Stimulated activated CD4-positive, alpha-beta T cell treated with anti-CD3 and anti-CD28 coated beads, Interleukin-1b, Interleukin-23, amount 100 ng/mL, for 1 hour (primary cell): ENCODE measurements at places on chromosomes 11 and 22.

DNA sequence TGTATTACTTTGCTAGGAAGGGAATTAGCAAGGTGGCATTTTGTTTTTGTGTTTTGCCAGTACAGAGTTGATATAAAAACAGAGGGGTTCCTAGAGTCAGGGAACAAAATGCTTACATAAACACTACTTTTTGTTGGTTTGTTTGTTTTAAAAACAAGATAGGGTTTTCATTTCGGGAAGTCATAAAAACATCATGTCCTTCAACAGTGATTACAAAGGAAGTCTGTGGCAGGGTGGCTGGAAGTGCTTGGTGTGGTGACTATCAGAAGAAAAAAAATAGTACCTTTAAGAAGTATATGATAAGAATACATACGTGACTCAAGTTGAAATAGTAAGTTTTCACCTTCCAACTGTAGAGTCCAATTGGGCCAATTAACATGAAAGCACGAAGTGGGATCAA is 1.2 kb upstream of the IL18 start:
- DNase-seq, result no peak

DNA sequence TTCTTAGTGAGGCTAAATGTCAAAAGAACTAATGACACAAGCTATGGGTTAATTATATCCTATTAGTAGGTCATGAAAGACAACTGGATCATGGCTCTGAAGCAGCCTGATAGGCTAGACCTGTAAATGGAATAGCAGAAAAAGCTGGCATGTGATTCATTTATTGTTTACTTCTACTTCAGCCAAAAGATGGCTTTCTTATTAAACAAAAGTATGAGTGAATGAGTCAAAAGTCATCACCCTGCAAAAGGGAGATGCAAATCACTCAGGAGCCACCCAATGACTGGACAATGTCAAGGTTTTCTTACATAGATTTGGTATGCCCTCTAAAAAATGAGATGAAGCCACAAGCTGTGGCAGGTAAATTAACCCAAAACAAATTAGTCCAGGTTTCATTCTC is 138.0 kb downstream of the TRPC6 start:
- no peak for DNase-seq

- no peak for DNase-seq
Measured at GRCh38 chr22:45996241-45997076, 19.5 kb upstream of the WNT7B start.

DNA sequence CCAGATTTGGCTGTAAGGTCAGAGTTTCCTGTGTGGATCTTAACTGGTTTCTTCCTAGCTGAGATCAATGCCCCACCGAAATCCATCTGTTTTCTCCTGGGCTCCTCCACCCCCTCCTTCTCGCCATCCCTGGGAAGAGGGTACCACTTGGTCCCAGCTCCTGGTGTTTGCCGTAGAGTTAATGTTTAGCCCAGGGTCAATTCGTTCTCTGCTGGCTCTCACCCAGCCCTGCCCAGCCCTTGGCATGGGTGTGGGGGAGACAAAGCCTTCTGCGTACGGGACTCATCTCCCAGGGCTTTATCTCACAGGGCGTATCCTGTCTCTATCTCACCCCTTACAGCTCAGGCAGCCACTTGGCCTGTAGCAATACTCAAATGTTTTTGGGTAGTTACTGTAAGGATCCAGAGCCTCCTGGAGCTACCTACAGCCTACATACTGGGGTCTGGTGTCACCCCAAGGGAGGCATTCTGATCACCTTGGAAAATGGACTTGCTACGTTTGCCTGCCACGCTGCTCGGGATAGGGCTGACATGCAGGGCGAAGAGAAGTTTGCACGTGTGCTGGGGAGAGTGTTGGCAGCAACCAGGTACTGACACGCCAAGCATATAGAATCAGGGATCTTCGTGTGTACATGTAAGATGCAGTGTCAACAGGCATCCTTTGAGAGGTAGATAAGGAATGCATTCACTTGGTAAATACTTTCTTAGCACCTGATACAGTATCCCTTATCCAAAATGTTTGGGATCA is 66.1 kb downstream of the SCN3B start:
- no peak for DNase-seq
